ENCODE measurements at places on chromosomes 7 and 10.

DNA sequence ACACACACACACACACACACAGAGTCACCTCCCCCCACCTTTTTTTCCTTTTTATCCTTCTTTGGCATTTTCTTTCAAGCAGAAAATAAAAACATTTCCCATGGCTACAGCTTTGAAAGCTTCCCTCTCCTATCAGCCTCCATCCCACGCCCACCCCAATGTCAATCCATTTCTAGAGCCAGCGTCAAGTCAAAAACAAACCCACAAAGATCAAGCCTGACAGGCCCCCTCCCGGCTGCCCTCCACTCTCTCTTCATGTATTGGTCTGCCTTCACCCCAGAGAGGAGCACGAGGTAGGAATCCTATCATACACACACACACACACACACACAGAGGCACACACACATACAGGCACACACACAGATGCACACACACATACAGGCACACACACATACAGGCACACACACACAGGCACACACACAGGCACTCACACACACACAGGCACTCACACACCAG lies 8.0 kb upstream of the TNRC18 start:
- DNase-seq = no peak

- no peak for DNase-seq
Observed at GRCh38 chr7:134212576-134213546, 85.7 kb downstream of the LRGUK start.

GRCh38 chr10:11626071-11626470 lies 14.6 kb upstream of the USP6NL start:
- DNase-seq = no peak

GRCh38 chr7:137974766-137975165 lies 27.1 kb downstream of the CREB3L2 start:
- no peak for DNase-seq

DNA sequence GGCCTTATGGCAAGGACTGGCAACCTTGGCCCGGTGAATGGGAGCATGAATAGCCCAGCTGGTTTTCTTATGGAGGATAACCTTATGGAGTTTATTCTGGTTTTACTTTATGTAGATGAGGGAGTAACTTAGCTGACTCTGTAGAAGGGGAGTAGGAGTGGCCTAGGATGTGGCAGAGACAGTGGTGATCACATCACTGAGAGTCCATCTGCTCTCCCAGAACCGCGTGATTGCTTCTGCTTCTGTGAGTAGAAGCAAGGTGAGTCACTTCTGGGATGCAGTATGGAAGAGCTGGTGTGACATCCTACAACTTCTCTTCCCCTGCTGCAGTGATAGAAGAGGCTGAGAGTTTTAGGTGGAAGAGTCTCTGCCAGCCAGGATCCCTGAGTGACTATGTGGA lies 129.2 kb downstream of the RPS24 start:
- DNase-seq = no peak

DNA sequence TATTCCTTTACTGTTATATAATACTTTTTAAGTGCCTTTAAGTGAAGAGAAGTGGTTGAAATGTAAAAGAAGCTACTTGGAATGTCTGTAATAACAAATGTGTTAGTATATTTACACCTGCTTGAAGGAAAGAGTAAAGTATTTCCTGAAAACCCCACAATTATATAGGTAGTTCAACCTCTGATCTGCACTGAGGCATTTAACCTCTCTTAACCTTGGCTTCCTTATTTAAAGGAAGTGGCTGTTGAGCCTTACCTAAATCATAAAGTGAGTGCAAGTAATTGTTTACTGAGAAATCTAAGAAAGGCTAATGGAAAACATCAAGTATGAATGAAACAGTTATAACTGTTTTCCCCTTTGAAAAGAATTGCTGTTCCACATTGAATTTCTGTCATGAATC lies 294.5 kb downstream of the ADK start:
- DNase-seq = no peak

DNA sequence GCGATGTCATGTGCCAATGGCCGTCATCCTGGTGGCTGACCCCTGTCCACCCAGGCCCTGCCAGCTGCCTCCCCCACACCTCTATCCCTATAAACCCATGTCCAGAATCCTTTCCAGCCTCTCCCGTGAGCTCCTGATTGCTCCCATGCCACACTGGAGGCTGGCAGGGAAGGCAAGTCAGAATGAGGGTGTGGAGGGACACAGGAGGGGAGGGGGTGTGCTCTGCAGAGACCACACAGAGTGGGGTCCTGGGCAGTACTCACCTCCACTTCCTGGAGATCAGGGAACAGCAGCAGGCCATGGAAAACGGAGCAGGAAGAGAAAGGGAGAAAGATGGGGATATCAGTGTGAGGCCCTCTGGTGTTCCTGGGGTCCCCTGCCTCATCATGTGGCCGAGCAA lies 15.7 kb downstream of the SPOCK2 start:
- DNase-seq = no peak

GRCh38 chr7:15292138-15292537 lies 269.7 kb downstream of the AGMO start:
- peak; percentile 69 for DNase-seq

DNA sequence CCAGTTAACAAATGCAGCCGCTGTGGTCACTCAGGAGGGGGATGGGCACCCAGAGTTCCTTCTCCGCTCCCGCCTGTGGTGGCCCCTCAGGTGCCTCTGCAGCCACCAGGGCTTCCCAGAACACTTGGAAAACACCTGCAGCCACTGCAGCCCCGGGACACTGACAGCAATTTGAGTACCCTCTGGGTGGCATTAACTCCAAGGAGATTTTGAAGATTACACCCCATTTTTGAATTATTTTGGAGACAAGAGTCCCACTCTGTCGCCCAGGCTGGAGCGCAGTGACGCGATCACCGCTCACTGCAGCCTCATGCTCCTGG lies 32.2 kb downstream of the IL15RA start:
- no peak for DNase-seq

DNA sequence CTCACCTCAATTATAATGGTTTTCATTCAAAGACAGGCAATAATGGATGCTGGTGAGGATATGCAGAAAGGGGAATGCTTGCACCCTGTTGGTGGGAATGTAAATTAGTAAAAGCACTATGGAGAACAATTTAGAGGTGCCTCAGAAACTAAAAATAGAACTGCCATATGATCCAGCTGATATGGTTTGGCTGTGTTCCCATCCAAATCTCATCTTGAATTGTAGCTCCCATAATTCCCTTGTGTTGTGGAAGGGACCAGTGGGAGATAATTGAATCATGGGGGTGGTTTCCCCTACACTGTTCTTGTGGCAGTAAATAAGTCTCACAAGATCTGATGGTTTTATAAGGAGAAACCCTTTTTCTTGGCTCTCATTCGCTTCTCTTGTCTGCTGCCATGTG lies 87.7 kb downstream of the TES start:
- DNase-seq = no peak

DNA sequence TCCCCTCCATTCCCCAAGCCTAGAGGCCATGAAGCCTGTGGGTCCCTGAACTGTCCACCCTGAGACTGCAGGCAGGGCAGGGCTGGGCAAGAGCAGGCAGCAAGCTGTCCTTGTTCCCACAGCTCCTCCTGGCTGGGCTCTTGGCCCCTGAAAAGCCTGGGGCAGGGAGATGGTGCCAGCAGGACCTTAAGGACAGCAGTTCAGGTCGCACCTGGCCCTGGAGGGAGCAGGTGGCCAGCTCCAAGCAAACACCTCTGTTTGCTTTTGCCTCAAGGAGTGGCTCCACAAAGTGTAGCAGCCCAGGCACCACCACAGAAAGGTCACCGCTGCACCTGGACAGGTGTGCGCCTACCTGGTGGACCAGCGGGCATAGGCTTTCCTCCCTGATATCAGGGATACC lies 5.2 kb downstream of the RET start:
- no peak for DNase-seq

DNA sequence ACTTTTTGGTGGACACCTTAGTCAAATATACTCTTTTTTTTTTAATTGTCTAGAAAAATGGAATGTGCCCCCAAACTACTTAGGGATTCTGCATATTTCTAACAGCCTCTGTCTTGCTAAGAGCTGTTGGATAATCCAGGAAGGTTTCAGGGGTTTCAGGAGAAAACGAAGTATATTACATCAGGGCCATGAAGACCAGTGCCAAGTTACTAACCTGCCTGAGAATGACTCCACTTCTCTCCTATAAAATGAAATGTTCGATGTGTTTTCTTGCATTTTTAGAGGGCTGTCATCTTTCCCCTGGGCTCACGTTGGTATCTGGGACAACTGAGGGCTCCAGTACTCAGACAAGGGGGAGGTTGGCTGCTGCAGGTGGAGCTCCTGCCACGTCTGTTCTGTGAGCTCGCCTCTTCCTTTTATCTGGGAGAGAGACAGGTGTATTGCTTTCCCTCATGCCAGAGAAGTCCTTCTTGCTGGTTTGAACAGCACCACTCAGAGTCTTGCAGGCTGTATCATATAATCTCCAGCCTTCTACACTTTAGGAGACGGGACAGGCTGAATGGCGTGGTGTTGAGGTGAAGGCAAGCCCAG lies 71.3 kb downstream of the CAMK1D start:
- no peak for DNase-seq

DNA sequence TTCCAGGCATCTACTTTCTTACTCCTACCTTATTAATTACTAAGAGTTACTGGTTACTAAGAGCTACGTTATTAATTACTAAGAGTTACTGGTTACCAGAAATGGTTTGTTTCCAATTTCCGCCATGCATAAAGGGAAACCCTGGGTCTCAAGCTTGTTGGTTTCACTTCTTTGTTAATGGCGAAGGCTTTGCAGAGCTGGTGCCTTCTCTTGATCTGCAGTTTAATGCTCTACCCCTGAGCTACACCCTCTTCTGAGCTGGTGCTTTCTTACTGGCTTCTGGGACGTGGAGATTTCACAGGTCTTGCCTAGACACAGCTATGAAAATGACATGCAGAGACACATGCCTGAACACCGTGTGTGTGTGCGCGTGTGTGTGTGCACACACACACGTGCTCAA lies 560 bp downstream of the CPA4 start:
- no peak for DNase-seq

DNA sequence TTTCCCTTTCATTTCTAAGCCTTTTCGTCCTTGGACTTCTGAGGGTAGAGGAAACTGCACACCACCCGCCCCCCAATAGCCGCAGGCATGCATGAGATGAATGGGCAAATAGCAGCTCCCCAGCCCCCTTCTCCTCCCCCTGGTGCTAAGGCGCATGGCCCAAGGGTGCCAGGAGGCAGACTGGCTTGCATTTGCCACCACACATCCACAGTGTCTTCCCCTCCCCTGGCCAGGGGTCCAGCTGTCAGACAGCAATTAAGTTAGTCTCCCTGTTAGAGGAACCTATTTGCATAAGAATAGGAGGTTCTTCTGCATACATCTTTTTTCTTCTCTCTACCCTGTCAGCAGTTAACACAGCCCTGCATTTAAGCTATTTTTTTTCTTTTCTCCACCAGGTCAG lies 20.2 kb downstream of the TOMM7 start:
- no peak for DNase-seq

GRCh38 chr7:103113164-103113563 lies 35.7 kb downstream of the NAPEPLD start:
- no peak for DNase-seq

DNA sequence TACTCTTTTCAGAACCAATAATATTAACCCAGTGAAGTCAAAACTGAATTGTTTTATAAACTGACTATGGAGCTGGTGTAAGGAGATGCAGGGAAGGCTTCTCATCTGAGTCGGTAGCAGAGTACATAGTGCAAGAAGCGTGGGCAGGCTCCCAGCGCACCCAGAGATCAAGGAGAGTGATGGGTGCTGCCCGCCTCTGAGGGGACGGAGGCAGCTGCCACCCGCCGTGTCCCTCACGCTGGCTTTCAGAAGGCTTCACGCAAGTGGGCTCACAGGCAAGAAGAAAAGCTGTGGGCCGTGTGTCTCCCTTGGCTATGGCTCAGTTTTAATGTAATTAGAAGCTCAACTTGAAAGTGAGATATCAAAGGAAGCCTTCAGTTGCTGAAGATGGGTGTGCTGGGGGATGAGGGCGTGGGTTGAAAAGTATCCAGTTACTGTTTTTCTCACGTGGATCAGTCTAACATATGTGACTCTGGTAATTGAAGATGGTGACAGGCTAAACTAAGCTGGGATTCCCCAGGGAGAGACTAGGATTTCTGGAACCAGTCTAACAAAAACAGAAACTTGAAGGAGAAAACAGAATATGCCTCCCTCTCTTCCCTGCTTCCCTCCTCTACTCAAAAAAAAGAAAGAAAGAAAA lies 159.9 kb downstream of the MGMT start:
- DNase-seq = no peak

DNA sequence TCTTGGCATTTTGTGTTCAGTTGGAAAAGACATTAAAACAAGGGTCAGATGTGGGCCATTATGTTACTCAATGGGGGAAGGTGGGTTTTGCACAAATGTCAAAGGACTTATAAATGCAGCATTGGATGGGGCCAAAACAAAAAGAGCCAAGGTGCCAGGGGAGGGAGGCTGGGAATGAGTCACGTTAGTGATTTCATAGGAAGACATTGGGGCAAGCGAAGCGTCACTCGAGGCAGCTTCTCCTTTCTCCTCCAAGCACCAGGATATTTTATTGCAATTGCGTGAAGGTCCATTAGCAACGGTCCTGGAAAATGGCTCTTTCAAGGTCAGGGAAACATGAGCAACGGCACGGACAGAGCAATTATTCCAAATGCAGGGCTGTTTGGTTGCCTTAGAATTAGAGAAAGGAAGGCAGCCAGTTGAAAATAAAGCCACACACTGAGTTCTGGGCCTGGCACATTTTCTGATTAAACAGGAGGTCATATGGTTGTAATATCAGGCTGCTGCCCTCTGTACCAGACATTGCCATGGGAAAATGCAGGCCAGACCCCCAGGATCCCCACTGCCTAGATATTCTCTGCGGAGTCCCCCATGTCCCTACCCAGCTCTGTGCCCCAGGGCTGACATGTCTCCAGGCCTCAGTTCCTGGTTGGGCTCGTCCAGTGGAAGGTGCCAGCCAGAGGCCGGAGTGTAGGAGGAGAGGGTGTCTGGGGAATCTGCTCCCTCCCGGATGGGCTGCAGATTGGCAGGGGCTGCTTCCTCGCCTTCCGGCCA lies 63.3 kb upstream of the NANOS1 start:
- DNase-seq = no peak

DNA sequence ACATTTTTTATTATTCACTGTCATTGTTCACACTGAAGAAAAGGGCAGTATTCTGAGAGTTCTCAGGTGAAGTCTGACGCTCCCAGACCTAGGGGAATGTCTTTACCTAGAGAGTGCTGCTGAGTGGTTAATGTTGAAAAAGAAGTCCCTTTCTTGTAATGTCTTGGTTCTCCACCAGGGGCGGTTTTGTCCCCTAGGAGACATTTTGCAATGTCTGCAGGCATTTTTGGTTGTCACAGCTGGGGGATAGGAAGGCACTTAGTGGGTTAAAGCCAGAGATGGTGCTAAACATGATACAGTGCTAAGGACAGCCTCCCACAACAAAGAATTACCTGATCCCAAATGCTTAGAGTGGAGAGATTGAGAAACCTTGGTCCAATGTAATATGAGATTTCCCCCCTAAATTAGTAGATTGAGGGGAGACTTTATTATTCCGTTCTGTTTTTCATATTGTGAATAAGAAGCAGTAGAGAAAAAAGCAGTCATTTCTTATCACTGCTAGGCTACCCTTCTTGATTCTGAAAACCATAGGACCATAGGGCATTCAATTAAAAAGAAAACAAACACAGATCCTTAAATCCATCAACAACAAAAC lies 13.1 kb downstream of the UMAD1 start:
- no peak for DNase-seq
